IMR-90 (cell line): ENCODE measurements at places on chromosomes 16 and 17. TPM values are rescaled to one million over a fixed set of nuclear protein-coding genes. Genes with fewer than 3 reads are reported as not detected.

GRCh38 chr17:71503710-71504465 is 616.9 kb upstream of the SOX9 start:
- no peak for DNase-seq

DNA sequence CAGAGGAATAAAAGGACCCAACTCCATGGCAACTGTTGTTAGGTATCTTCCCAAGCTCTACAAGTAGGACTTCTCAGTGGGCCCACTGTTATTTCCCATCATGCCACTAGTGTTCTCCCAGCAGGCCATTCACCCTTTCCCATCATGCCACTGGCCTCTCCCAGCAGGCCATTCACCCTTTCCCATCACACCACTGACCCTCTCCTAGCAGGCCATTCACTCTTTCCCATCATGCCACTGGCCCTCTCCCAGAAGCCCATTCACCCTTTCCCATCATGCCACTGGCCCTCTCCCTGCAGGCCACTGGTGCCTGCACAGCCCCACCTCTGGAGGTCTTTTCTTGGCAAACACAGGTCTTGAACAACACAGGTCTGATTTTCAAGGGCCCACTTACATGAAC is 36.3 kb downstream of the IFT140 start:
- no peak for DNase-seq

GRCh38 chr17:53896047-53896446 is 73.3 kb downstream of the KIF2B start:
- DNase-seq, result no peak

- no peak for DNase-seq
Measured at GRCh38 chr17:63676584-63676983, 23.3 kb downstream of the LIMD2 start.

The MPP2 gene
- 3.8 TPM in 2 replicates for polyA plus RNA-seq
